ENCODE measurements at places on chromosomes 7 and 10.
A peak's percentile ranks its signal among the peaks of the same experiment; 100 is the strongest.

- no peak for DNase-seq
Observed at GRCh38 chr10:8539056-8539455, 484.6 kb downstream of the GATA3 start.

DNA sequence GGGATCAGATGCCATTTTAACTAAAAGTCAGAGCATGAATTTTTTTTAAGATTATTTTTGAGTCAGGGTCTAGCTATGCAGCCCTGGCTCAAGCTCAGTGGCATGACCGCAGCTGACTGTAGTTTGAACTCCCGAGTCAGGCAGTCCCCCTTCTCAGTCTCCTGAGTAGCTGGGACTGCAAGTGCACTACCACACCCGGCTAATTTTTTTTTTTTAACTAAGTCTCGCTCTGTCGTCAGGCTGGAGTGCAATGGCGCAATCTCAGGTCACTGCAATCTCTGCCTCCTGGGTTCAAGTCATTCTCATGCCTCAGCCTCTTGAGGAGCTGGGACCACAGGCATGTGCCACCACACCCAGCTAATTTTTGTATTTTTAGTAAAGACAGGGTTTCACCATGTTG lies 7.8 kb downstream of the TAS2R41 start:
- DNase-seq = no peak

DNA sequence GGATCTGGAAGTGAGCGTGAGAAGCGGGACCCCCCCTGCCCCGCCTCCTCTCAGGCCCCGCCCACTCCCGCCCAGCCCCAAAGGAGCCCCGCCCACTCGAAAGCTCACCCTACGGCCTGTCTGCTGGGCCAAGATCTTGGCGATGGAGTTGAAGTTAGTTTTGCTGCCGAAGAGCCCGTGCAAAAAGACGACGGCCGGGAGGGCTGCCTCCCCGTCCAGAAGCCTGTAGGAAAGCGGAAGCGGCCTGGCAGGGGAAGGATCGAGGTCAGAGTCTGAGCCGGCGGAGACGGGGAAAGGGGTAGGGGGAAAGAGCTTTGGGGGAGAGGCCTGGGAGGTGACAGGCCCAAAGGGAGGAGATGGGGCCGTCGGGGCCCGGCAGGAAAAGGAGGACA lies 386 bp downstream of the ABHD11 start:
- peak; percentile 81 for DNase-seq

DNA sequence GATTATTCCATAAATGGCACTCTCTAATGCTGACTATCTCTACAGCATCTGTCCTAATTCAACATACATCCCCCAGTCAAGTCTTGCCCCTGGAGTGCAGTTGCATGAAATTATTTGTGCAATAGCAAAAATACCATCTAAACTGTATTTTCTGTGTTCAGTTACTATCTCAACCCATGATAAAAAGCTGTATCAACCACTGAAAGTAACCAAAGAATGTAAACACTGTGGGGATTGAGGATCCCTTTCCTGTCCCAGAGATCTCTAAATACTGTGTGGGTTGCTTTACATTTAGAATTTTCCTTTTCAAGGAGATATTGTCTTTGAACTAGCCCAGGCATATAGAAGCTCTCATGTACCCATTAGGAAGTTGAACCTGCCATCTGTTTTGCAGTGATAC lies 23.9 kb upstream of the DGKI start:
- no peak for DNase-seq

DNA sequence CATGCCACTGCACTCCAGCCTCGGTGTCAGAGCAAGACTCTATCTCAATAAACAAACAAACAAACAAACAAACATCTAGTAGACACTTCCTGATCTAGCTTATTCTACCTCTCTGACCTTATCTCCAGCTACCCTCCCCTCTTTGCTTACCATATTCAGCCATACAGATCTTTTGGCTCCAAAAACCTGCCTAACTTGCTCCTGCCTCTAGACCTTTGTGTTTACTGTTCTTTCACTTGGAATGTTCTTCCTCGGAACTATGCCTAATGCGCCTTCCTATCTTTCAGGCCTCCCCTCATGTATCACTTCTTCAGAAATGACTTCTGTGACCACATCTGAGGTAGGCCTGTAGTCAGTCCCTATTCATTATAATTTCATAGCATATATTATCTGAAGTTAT lies 20.3 kb upstream of the WNT8B start:
- no peak for DNase-seq

GRCh38 chr7:83738291-83738835 lies 89.4 kb upstream of the SEMA3E start:
- no peak for DNase-seq

DNA sequence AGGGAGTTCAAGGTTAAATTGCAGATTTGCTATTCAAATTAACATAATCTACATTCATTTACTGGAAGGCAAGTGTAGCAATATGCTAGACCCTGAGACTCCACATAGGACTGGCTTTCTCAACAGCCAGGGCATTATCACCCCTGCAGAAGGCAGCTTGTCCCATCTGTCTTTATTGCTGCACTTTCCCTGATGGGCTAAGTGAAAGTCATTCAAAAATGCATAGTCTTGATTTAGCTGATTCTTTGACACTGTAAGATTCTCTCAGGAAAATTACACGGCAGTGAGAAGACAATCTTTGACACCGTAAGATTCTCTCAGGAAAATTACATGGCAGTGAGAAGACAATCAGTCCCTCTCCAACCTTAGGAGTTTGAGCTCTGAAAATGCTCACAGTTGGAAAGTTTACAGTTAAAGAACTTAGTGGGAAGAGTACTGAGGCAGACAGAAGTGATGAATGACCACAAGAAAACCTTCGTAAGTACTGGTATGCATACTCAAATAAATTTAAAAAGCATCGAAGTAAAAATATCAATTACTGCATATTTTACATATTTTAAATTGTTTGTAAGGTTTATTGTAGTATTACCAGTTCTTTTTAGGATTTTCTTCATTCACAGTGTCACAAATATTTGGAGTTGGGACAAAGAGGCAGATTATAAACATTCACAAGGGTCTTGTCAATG lies 88.9 kb downstream of the RAPGEF5 start:
- no peak for DNase-seq

DNA sequence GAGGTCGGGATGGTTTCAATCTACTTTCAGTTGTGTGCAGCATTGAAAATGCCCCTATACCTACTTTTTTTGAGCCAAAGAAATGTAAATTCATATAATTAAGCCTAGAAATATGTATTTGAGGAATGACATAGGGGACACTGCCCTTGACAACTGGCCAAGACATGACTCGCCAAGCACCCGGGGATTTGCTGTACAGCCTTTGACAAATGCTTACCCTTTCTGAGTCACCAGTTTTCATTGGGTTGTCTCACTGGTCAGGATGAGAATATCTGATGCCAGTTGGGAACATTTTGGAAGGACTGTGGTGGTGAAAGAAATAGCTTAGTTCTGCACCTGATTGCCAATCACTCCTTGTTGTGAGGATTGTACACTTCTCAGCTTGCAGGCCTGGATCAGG lies 166.8 kb upstream of the HABP2 start:
- no peak for DNase-seq

DNA sequence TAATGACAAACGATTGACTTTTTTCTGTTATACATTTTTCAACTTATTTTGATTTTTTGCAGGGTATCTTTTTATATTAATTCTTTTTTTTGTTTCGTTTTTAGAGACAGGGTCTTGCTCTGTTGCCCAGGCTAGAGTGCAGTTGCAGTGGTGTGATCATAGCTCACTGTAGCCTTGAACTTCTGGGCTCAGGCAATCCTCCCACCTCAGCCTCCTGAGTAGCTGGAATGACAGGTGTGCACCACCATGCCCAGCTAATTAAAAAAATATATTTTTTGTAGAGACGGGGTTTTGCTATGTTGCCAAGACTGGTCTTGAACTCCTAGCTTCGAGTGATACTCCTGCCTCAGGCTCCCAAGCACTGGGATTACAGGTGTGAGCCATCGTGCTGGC lies 601.3 kb downstream of the PARD3 start:
- DNase-seq = no peak

DNA sequence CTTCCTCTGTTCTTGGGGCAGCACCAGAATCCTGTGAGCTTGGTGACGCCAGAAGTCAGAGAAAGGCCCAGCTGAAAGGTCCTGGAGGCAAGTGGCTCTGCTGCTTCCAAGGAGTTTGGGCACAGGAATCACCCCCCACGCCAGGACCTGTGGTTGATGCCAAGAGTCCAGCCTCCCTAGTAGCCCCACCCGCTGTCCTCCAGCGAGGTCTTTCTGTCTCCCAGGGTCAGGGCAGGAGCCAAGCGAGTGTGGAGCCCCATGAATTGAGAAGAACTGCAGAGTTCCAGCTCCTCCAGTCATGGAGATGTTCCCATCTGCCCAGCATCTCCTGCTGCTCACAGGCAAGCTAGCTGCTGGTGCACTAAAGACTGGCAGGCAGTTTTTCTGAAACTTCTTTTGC lies 631.7 kb upstream of the MGMT start:
- no peak for DNase-seq

GRCh38 chr7:7681191-7681935 lies 37.0 kb downstream of the RPA3 start:
- peak; percentile 56 for DNase-seq

- DNase-seq = no peak
Observed at GRCh38 chr7:124692425-124692824, 73.2 kb downstream of the GPR37 start.

DNA sequence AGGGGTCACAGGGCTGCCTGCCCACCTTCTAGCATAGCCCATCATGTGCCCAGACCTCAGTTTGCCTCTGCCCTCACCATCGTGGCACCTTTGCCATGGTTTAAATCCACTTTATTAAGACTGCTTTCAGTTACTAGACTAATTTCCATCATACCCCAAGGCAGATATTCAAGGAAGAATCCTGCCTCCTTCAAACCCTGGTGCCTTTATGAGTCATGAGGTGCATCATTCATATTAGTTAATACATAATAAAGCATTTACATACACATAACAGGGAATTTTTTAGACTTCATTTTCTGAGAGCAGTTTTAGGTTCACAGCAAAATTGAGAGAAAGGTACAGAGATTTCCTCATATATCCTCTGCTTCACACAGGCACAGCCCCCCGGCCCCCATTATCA lies 62.8 kb downstream of the CXCL12 start:
- DNase-seq = no peak

GRCh38 chr10:51423121-51423452 lies 276.3 kb downstream of the CSTF2T start:
- DNase-seq = no peak

GRCh38 chr10:106826716-106827115 lies 337.8 kb downstream of the SORCS1 start:
- DNase-seq = no peak

DNA sequence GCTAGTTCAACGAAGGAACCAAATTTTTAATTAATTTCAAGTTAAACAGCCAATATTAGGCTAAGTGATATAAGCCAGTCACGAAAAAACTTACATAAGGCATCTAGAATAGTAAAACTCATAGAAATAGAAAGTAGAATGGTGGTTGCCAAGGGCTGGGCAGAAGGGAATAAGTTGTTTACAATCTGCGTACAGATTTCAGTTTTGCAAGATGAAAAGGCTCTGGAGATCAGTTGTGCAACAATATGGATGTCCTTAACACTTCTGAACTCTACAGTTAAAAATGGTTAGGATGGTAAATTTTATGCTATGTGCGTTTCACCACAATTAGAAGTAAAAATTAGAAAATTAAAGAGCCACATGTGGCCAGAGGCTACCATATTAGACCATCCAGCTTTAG lies 13.3 kb downstream of the SCRN1 start:
- DNase-seq = no peak

- no peak for DNase-seq
Observed at GRCh38 chr10:75466886-75467285, 35.5 kb downstream of the LRMDA start.

- no peak for DNase-seq
Observed at GRCh38 chr10:63382066-63382465, 83.7 kb downstream of the JMJD1C start.

DNA sequence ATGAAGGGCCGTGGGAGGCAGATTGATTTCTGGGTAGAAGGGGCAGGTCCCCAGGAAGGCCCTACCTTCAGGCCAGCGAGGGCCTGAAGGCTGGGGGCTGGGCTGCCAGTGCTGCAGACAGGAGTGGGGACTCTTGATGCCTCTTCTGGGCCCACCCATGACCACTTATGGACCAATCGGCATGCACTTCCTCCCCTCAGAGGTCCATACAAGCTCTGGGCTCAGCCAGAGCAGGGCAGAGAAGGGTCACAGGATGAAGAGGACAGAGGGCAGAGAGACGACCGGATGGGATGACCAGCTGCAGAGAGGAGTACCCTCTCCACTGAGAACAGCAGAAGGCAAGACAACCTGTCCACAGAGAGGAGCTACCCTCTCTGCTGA lies 120.1 kb downstream of the DYNC2I1 start:
- DNase-seq = no peak

DNA sequence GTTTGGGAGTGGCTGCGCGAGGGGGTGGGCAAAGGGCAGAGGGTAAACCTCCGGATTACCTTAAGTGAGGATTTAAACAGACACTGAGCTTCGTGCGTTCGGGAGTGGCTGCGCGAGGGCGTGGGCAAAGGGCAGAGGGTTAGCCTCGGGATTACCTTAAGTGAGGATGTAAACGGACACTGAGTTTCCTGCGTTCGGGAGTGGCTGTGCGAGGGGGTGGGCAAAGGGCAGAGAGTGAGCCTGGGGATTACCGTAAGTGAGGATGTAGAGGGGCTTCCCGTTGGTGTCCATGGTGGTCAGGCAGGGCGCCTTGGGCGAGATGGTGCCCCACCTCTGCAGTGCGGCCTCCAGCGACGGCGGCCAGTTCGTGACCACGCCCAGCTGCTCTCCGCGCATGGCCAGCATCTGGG lies 275.8 kb downstream of the DIP2C start:
- no peak for DNase-seq

DNA sequence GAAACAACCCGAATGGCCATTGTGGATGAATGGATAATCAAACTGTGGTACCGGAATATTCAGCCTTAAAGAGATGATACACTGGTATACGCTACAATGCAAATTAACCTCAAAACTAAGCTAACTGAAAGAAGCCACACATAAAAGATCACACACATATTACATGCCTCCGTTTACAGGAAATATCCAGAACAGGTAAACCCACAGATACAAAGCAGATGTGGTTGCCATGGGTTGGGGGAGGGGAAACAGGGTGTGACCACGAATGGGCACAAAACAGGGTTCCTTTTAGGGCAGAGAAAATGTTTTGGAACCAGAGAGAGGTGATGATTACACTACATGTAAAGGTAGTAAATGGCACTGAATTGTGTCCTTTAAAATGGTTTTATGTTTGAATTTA lies 16.6 kb downstream of the ESYT2 start:
- DNase-seq = peak; percentile 87

GRCh38 chr7:2022021-2022409 lies 210.7 kb downstream of the MAD1L1 start:
- DNase-seq = no peak

GRCh38 chr7:150569245-150569955 lies 2.2 kb downstream of the GIMAP4 start:
- peak; percentile 39 for DNase-seq
